Activated naive CD4-positive, alpha-beta T cell treated with Interleukin-2 at 50 U/mL for 16 hours (primary cell): ENCODE measurements at places on chromosomes 6 and 20.

DNA sequence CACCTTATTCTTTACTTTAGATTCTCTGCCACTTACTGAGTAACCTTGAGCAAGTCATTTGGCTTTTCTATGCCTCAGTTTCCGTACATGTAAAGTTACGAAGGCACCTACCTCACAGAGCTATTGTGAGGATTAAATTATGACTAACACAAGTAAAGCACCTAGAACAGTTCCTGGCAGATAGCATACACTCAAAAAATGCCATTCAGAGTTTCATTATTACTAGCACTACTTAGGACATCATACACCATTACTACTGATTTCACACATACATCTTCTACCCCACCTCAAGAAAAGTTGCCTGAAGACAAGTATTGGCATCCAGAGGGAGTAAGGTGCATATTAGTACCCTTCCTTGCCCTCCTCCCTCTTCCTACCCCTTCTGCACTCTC is 107.8 kb downstream of the OGFRL1 start:
- no peak for DNase-seq

- no peak for DNase-seq
Measured at GRCh38 chr6:107735906-107736635, 88.0 kb downstream of the SCML4 start.

- peak; percentile 16 for DNase-seq
Measured at GRCh38 chr6:11730641-11731040, 48.0 kb downstream of the ADTRP start.

- no peak for DNase-seq
Measured at GRCh38 chr20:24589815-24590177, 120.4 kb downstream of the SYNDIG1 start.

GRCh38 chr6:16056263-16056870 is 72.5 kb upstream of the MYLIP start:
- DNase-seq = no peak

- DNase-seq = no peak
Measured at GRCh38 chr6:113115196-113115595, 741.9 kb upstream of the MARCKS start.

GRCh38 chr20:44460795-44461141 is 14.9 kb upstream of the TTPAL start:
- no peak for DNase-seq

- no peak for DNase-seq
Measured at GRCh38 chr6:124027392-124027791, 223.7 kb downstream of the NKAIN2 start.

DNA sequence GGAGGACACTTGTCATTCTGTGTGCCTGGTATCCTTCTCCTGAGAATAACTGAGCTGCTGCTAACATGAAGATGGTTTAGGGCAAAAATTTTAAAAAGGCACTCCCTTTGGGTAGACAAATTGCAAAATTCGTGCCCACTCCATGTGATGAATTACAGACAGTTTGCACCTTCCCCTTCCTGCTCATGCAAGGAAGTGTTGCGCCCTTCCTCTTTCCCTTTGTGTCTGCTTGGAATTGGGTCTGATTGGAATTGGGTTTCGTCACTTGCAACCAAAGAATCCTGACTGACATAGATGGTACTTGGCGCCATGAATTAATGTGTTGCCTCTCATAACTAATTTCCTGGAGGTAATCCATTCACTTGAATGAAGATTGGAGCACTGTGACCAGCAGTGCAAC is 62.3 kb upstream of the SHLD1 start:
- no peak for DNase-seq

- no peak for DNase-seq
Measured at GRCh38 chr6:117933471-117933870, 26.4 kb downstream of the SLC35F1 start.

GRCh38 chr20:19370076-19371075 is 157.9 kb downstream of the SLC24A3 start:
- no peak for DNase-seq

- no peak for DNase-seq
Measured at GRCh38 chr6:50463931-50464330, 249.4 kb upstream of the TFAP2D start.

GRCh38 chr6:14573703-14574290 is 456.2 kb downstream of the CD83 start:
- no peak for DNase-seq

GRCh38 chr6:75524322-75524972 is 30.8 kb upstream of the FILIP1 start:
- no peak for DNase-seq
